ENCODE measurements at places on chromosomes 1 and 21.

- no peak for DNase-seq
Measured at GRCh38 chr1:77143529-77144121, 75.6 kb downstream of the PIGK start.

DNA sequence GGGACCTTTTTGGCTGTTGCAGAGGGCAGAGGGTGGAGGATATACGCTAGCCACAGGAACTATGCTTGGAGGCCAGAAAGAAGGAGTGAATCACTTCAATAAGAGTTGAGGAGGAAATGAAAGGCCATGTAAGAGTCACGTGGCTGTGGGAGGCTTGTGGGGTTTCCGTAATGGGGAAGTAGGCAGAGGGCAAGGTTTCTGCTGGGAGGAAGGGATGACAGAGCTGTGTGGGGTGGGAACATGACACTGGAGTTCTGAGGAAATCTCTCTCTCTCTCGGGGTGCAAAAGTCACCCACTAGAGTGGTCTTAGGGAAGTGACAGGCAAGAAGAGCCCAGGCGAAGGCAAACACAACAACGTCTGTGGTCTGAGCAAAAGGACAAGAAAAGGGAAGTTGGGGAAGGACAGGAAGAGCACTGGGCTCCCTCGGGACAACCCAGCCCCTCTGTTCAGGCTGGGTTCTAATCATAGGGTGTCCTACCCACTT, 3.9 kb upstream of the CD1C start:
- no peak for DNase-seq

DNA sequence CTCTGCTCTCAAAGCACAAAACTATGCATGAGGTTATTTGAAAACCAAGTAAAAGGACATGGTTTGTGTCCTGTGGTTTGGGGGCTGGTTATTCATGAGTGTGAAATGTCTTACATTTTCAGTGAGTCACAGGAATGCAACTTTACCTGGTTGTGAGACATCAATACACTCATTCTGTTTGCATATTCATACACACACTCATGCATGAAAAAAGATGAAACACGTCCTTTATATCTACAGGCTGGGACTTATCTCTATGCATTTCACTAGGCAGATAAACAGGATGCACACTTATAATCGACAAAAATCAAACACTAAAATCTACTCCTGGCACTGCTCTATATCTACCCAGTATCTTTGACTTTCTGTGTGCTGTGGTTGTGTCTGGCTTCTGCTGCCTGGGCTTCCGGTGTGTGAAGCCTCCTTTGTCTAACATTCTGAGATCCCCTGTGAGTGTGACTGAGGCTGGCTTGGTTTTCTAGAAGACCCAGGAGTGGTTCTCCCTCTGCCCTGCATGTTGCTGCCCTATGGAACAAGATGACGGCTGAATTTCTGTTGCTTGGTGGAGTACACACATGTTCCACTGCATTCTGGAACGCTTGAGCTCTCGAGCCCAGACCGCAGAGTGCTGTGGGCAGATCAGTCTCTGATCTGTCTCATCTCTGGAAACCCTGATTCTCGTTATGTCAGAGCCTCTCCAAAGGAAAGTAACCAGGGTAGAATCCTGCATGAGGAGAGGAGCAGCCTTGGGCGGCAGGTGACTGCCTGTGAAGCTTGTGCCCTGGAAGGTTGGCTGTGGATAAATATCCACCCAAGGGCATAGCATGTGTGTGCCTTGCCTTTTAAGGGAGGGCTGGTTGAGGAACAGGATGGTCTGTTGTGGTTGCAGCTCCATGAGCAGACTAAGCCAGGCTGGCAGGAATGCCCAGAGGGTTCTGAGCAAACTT, 19.7 kb upstream of the FASLG start:
- peak; percentile 65 for DNase-seq

DNA sequence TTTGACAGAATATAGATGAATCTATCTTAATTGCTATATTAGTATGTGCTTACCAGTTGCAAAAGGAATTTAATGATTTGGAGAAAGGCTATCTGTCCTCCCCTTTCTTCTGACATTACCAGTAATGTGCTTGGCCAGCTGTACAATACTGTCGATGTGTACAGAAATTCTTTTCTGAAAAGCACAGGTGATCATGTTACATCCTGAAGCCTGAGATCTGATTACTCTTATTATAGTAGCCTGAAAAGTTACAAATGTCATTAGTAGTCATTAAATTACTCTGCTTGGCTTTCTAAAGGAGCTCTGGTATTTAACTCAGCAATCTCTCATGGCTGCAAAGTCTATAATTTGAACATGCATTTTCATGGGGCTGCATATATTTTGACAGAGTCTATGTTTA, 209.8 kb downstream of the PTPRC start:
- DNase-seq = no peak

DNA sequence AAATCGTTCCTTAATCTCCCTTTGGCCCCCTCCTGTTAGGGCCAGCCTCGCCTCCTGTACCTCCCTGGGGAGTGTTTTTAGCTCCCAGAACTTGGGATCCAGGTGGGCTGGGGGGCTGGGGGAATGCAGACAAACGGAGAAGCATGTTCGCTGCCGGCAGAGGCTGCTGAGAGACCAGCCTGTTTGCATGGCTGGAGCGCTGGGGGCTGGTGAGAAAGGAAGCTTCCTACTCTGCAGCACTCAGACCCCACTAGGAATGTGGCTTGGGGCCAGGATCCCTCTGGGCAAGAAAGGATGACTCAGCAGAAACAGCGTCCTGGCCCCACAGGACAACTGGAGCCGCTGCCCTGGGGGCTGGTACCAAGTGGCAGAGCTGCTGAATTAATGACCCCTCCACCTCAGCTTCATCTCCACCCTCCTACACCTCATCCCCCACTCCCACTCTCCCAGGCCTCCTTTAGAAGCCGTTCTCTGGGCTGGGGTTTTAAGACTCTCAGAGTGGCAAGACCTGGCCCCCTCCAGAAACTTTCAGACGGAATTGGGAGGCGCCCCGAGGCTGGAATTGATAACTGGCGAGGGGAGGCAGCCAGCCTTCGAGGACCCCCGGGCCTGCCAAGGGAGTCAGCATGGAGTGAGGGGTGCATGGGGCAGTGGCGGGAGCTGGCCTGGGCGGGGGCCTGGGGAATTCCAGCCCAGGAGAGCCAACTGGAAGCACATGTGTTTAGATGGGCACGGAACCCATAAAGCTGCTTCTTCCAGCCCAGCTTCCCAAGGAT, 28.5 kb upstream of the EPS8L3 start:
- no peak for DNase-seq

GRCh38 chr1:30273456-30273855, 449.9 kb downstream of the MATN1 start:
- DNase-seq = no peak

- DNase-seq = no peak
Measured at GRCh38 chr1:205423814-205424399, 2.1 kb upstream of the LEMD1 start.

Measured in activated T-cell treated with anti-CD3 and anti-CD28 coated beads for 4 hours (primary cell).